ENCODE measurements at places on chromosomes 16 and 17.

DNA sequence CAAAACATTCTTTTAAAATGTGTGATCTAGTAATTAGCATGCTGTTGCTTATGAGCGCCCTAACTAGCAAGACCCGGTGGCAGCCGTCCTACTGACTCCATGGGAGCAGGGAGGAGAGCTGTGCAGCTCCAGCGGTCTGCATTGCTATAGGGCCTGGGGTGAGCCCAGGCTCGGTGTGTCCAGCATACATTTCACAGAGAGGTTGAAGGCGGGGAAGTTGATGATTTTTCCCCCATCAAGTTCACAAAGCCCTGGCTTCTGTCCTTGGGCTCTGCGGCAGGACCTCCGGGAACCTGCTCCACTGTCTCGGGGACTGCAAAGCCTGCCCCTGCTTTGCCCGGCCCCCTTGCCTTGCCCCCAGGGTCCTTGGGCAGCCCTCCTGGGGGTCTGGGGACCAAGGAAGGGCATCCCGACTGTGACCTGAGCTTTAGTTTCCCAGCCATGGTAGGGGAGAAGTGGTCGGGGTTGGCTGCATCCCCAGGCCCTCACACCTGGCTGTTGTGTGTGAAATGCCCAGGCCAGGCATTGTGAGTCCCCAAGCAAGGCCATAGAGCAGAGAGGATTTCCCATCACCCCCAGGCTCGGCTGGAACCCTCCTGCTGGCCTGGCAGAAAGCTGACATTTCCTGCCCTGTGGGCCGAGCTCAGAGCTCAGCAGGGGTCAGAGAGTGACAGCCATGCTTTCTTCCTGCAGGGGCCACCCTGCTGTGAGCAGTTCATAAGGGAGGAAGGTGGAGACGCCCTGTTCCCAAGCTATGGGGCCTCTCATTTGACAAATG, 24.8 kb downstream of the KCNJ12 start:
- DNase-seq: no peak

DNA sequence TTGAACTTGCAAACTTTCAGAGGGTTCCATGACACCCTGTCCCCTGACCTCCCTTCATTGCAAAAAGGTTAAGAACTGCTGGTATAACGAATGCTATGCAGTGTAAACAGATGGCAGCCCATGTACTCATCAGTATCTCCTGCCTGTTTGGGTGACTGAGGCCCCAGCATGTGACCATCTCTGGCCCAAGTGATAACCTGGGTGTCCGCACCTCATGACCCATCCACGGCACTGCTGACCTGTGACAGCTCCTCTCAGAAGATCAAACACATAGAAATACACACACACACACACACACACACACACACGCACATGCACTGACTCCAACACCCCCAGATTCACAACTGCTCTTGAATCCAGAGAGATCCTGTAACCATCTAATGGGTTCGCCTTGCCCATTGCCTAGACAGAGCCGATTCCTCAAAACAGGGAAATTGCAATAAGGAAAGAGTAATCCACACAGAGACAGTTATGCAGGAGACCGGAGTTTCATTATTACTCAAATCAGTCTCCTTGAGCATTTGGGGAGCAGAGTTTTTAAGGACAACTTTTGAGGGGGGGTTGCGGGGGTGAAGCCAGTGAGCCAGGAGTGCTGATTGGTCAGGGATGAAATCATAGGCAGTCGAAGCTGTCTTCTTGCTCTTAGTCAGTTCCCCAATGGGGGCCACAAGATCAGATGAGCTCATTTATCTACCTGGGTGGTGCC, 11.3 kb upstream of the PHOSPHO1 start:
- no peak for DNase-seq

- DNase-seq: no peak
Measured at GRCh38 chr17:16275024-16275423, 58.0 kb downstream of the PIGL start.

DNA sequence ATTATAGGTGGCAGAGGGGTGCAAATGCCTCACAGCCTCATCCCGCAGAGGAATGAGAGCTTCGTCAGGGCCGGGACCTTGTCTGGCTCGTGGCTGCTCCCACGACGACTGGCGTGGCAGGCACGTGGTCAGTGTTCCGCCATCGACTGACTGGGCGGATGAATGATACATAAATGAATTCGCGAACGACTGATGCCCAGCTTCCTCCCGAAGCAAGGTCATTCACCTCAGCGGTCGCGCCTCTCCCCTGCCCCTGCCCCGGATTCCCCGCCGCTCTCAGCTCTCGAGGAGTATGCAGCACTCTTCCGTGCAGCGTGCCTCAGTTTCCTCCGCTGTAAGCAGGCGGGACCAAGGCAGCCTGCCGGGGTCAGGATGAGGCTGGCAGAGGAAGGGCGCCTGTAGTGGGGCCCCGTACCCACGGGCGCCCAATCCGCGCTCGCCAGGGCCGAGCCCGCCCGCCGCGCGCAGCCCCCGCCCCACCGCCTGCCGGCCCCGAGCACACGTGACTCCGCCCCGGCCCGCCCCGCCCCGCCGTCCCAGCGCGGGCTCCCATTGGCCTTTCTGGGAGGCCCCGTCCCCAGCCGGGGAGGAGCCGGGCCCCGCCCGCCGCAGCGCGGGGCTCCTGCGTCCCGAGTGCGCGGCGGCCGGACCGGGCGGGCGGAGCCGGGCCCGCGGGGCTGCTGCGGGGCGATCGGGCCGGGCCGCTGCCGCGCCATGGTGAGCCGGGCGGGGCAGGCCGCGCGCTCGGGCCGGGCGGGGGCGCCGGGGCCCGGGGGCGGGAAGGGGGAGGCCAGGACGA, at the start of gene SNN:
TSS of gene SNN (plus strand) at position 632 of the 799 bp plus-strand sequence. CDS start 7,605 bp downstream, outside the sequence.
- peak; percentile 99 for DNase-seq

DNA sequence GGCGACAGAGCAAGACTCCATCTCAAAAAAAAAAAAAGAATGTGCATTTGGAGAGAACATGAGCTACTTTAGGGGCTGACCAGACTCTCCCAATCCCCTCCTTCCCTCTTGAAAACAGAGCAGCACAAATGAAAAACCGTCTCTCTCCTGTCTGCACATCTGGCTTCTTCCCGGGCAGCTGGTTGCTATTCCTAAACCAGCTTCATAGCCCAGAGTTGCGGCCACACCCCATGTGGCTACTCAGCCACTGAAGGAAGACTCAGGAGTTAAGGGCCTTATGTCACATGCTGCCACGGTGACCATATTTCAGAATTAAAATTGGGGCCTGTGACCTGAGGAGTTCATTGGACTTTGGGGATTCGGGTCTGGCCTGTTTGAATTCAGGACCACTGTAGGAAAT, 48.3 kb downstream of the KATNIP start:
- DNase-seq: peak; percentile 64

- peak; percentile 44 for DNase-seq
Measured at GRCh38 chr16:2883458-2883908, 468 bp downstream of the FLYWCH2 start.

GRCh38 chr16:56047307-56048234, 143.7 kb upstream of the GNAO1 start:
- DNase-seq: no peak

GRCh38 chr16:88338111-88338510, 44.6 kb upstream of the ZNF469 start:
- no peak for DNase-seq

DNA sequence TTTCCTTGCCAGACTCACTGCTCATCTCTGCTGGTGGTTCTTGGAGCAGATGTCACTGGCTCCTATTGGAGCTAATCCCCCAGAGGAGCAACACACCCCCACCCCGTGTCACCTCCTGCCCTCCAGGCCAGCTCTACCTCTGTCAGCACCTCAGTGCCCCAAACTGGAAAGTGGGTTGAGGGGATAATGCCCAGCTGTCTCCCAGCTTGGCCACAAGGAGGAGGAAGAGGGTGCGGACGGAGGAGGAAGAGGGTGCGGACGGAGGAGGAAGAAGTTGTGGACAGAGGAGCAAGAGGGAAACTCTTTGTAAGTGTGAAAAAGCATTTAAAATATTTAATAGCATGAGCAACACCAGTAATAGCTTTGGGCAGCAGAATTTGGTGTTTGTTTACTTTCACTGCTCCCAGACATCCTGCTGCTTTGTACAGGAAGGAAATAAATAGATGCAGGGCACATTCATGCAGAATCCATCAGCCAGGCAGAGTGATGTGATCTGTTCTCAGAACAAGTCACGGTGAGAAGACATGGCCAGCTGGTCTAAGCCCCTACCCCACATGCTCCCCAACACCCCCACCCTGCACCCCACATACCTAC, 82.5 kb downstream of the C17orf67 start:
- no peak for DNase-seq

DNA sequence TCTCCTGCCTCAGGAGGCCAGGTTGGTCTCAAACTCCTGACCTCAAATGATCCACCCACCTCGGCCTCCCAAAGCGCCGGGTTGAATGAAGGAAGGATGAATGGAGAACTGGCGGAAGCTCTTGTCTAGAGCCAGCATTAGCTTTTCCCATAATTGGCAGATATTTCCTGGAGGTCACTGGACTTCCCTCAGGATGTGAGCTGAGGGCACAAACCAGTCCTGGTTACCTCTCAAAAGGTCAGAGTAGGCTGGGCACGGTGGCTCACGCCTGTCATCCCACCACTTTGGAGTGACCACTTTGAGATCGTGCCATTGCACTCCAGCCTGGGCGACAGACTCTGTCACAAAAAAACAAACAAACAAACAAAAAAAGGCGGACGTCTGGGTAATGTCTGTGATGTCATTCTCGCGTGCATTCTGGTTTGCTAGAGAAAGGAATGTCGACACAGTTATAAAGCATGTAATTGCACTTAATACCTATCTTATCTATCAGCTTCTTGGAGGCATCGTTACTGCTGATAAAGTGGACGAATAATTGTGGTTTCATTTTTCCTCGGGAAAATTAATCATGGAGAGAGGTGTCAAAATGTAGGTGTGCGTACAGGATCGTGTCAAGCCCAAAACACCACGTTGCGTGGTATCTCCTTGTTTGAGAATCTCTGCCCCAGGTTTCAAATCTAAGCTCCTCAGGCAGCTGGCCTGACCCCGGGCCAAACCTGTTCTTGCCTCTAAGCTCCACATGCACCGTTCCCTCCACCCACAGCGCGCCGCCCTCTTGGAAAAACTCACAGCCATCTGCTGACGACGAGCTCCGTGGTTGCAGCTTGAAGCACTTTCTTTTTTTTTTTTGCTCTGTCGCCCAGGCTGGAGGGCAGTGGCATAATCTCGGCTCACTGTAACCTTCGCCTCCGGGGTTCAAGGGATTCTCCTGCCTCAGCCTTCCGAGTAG, 6.4 kb upstream of the CRK start:
- DNase-seq: no peak

- DNase-seq: no peak
Measured at GRCh38 chr16:83623892-83624291, 183.9 kb upstream of the HSBP1 start.

- no peak for DNase-seq
Measured at GRCh38 chr16:52729731-52730130, 182.8 kb upstream of the TOX3 start.

DNA sequence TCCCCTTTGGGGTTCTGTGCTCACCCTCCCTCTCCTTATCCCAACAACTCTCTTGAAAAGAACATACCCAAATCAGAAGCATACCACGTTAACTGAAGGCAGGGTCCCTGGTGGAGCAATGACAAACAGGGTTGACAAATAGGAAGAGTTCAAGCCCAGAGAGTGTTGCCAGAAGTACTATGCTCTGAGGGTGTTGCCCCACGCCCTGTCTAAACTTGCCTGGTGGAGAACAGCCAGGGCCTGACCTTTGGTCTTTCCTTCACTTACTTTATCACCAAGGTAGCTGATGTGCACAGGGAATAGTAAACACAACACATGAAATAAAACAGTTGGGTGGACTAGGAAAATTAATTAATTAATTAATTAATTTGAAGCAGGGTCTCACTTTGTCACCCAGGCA, 23.3 kb downstream of the ZNF75A start:
- no peak for DNase-seq

GRCh38 chr16:55508941-55509931, at the start of gene LPCAT2:
Gene LPCAT2 (plus strand): TSS chr16:55509072. CDS start chr16:55509182, 110 bp downstream.
- peak; percentile 96 for DNase-seq

- DNase-seq: no peak
Measured at GRCh38 chr17:2795441-2796163, 636 bp upstream of the RAP1GAP2 start.
